ENCODE measurements at places on chromosomes 6 and 20. TPM values are rescaled to one million over a fixed set of nuclear protein-coding genes. Genes with fewer than 3 reads are reported as not detected.

Gene PTCHD4
- total RNA-seq: 3.3 TPM

DNA sequence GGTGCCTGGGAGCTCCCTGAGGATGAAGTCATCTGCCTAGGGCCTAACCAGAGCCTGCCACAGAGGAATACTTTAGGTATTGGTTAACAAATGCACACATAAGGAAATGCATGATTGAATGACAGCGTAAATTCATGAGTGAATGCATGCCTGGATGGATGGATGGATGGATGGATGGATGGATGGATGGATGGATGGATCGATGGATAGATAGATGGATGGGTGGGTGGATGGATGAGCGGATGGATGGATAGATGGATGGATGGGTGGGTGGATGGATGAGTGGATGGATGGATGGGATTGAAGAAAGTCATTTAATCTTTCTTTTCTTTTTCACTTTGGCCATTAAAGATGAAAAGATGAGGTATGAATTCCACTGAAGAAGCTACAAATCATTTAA, 111.9 kb upstream of the SIRPG start:
- H3K27me3 ChIP-seq: no peaks in the 10 kb centered on the region
- H3K36me3 ChIP-seq: no peaks in the 10 kb centered on the region
- no peak overlapping the region for H3K4me3 ChIP-seq
- no peak for DNase-seq

DNA sequence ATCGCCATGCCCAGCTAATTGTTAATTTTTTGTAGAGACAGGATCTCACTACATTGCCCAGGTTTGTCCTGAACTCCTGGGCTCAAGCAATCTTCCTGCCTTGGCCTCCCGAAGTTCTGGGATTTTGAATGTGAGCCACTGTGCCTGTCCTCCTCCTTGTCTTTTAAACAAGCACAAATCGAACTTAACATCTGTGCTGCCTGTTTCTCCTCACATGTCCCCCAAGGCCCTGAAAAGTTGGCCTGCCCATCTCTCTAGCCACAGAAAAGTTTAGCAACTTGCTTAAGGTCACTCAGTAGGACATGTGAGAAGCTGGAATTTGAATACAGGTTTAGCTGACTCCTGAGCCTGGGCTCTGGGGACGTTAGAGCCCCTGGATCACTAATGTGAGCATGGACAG, 115.7 kb upstream of the KCNG1 start:
- H3K36me3 ChIP-seq: no peaks in the 10 kb centered on the region
- H3K4me3 ChIP-seq: no peak overlapping the region
- H3K27ac ChIP-seq: no peak overlapping the region
- no peaks in the 10 kb centered on the region for H3K27me3 ChIP-seq

GRCh38 chr6:149820506-149820905, 43.7 kb downstream of the LRP11 start:
- H3K4me1 ChIP-seq: no peaks in the 10 kb centered on the region
- DNase-seq: no peak
- H3K27ac ChIP-seq: no peak overlapping the region
- H3K27me3 ChIP-seq: no peaks in the 10 kb centered on the region
- no peaks in the 10 kb centered on the region for H3K36me3 ChIP-seq

DNA sequence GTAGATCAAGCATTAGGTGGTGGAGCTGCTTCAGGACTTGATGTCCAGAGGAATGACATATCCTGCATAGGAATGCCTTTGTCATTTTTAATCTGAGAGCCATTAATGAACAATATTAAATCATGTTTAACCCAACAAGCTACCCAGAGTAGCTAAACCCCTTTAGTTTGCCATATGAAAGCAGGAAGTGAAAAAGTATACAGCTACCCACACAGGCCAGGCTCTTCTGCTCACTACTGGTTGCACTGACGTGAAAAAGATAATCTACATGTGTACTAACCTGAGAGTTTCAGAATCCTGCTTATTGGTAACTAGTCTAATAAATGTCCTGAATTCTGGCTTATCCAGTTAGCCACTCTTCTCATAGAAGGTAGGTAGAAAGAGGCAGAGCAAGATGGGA, 19.9 kb downstream of the GLYATL3 start:
- no peaks in the 10 kb centered on the region for H3K4me1 ChIP-seq
- H3K4me3 ChIP-seq: no peak overlapping the region
- no peaks in the 10 kb centered on the region for H3K27me3 ChIP-seq
- no peak overlapping the region for H3K27ac ChIP-seq

Gene SSTR4
- not detected for total RNA-seq

Gene PHACTR3
- total RNA-seq: 0.59 TPM

GRCh38 chr6:95676011-95676628, 98.8 kb downstream of the MANEA start:
- no peaks in the 10 kb centered on the region for H3K27me3 ChIP-seq
- H3K4me3 ChIP-seq: no peak overlapping the region
- no peak for DNase-seq
- no peaks in the 10 kb centered on the region for H3K36me3 ChIP-seq
- H3K4me1 ChIP-seq: no peaks in the 10 kb centered on the region

Gene LHFPL5
- not detected for total RNA-seq

DNA sequence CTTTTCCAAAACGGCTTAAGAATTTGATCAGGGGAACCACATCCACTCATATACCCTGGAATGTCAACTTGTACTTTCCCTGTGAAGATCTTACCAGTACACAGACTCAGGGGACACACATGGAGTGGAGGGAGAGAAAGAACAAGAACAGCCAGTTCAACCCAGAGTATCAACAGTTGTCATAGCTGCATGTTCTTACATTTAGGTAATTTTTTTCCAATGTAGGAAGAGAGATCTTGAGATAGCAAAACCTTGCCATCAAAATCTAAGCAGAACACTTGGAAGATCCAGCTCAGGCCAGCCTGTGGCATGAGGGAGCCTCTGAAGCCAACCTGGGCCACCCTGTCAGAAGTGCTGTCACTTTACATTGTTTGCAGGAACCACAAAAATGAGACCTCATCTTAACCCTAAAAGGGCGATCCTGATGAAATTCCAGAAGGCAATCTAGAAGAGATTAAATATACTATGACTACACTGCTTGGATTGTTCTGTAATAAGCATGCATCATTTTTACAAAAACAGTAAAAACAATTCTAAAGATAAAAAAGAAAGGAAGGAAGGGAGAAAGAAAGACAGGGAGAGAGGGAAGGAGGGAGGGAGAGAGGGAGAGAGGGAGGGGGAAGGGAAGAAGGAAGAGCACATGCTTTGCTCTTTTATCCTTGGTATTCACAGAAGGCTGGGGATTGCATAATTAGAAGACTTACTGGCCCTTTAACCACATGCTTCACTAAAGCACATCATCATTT, 124.7 kb upstream of the TCF21 start:
- H3K4me1 ChIP-seq: peaks cover 10% of the 10 kb centered on the region
- H3K27ac ChIP-seq: peak overlapping the region; percentile 92
- DNase-seq: no peak
- no peaks in the 10 kb centered on the region for H3K27me3 ChIP-seq

DNA sequence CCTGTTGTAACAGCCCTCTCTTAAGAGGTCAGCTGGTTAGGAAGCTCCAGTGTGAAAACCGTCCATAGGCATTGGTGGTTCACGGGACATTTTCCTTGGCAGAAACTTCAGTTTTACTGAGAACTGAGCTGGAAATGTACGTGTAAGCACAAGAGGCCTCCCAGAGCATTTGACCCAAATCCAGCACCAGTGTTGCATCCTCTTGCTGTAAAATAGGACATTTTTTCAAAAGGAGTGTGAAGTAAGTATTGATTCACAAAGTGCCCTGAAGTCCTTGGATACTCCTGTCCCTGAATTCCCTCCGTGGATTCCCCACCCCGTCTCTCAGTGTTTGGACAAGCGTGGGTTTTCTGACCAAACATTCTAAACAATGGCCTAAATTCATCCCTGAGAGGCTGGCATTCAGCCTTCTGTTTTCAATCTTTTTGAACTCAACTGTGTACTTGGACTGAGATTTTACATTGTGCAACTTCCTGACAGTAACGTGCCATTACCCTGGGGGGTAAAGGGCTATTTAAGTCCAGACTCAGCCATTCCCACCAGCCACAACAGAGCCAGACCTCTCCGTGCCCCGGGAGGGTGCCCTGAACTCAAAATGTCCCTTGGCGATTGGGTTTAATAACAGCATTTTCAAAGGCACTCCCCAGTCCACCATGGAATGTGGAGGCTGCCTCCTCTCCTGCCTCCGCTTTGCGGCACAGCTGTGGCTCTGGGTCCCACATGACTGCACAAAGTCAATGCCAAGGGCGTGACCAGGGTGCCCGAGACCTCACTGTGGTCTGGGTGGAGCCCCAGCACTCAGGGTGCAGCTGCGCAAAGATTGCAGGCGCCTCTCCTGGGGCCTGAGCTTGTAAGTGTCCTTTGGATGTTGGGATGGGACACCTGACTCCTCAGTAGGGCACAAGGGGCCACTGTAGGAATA, 92.7 kb upstream of the AFDN start:
- no peak overlapping the region for H3K4me3 ChIP-seq
- H3K36me3 ChIP-seq: no peaks in the 10 kb centered on the region
- H3K27me3 ChIP-seq: no peaks in the 10 kb centered on the region
- peak overlapping the region; percentile 63 for H3K27ac ChIP-seq
- no peak for DNase-seq

Gene EHMT2
- 13.8 TPM for total RNA-seq

DNA sequence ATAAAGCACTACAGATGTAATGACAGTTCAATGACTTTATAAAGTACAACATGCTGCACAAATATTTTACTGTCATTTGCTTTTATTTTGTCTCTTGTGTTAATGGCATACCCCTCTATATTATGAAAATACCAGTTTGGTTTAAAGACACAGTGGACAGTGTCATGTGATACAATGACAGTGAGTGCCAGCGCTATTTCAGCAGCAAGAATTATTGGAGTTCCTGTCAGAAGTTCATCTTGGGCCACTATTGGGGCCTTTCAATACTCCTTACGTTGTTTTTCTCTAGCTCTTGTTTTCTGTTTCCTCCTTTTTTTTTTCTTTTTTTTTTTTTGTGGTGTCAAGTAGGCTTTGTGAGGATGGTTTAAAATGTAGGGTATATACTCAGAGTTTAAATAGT, 232.5 kb downstream of the FARS2 start:
- H3K4me1 ChIP-seq: no peaks in the 10 kb centered on the region
- no peak overlapping the region for H3K4me3 ChIP-seq
- no peak overlapping the region for H3K27ac ChIP-seq
- DNase-seq: no peak

GRCh38 chr6:153172815-153173214, 41.7 kb upstream of the RGS17 start:
- no peak for DNase-seq
- H3K27me3 ChIP-seq: no peaks in the 10 kb centered on the region
- no peaks in the 10 kb centered on the region for H3K36me3 ChIP-seq

GRCh38 chr6:3286641-3287171, 28.0 kb downstream of the PSMG4 start:
- H3K4me1 ChIP-seq: peaks cover under 1% of the 10 kb centered on the region
- peak; percentile 11 for DNase-seq
- no peaks in the 10 kb centered on the region for H3K27me3 ChIP-seq
- H3K27ac ChIP-seq: no peak overlapping the region
- no peaks in the 10 kb centered on the region for H3K36me3 ChIP-seq

DNA sequence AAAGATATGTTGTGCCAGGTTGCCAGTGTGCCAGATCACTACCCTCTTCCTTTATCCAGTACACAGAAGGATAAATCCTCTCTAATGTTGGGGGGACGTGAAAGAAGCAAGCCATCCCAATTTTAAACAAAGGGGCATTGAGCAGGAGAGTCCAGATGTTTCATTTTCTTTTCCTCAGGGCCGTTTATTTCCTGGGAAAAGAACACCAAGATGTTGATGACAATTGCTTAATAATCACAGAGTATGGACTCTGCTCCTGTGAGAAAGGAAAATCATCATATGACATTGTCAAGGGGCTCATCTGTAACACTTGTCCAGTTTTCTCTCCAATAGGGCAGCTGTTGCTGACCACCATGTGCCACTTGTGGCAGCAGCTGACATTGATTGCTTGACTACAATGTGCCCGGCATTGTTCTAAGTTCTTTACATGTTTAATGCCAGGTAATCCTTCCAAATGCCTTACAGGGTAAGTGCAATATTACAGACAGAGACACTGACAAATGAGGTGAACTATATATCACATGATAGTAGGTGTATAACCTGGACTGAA, 161.4 kb downstream of the CD109 start:
- no peaks in the 10 kb centered on the region for H3K4me1 ChIP-seq
- no peaks in the 10 kb centered on the region for H3K36me3 ChIP-seq
- no peaks in the 10 kb centered on the region for H3K27me3 ChIP-seq
- no peak overlapping the region for H3K27ac ChIP-seq
- no peak for DNase-seq

DNA sequence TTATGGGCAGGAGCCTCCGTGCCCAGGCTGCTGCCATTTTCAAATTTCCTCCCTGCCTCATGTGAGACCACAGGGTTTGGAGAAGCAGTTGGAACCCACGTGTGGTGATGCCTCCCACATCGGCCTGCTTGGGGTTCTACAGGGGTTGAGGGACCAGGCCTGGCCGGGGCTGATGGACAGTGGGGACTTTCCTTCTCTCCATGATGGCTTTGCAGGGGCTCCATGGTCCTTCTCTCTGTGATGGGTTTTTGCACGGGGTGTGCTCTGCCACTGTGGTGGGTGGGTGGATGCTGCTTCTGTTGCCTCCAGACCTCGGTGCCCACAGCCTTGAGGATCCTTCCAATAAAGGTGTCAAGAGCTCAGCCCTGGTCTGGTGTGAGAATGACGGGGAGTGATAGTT, 54.4 kb downstream of the ADNP start:
- H3K36me3 ChIP-seq: no peaks in the 10 kb centered on the region
- no peaks in the 10 kb centered on the region for H3K4me1 ChIP-seq

DNA sequence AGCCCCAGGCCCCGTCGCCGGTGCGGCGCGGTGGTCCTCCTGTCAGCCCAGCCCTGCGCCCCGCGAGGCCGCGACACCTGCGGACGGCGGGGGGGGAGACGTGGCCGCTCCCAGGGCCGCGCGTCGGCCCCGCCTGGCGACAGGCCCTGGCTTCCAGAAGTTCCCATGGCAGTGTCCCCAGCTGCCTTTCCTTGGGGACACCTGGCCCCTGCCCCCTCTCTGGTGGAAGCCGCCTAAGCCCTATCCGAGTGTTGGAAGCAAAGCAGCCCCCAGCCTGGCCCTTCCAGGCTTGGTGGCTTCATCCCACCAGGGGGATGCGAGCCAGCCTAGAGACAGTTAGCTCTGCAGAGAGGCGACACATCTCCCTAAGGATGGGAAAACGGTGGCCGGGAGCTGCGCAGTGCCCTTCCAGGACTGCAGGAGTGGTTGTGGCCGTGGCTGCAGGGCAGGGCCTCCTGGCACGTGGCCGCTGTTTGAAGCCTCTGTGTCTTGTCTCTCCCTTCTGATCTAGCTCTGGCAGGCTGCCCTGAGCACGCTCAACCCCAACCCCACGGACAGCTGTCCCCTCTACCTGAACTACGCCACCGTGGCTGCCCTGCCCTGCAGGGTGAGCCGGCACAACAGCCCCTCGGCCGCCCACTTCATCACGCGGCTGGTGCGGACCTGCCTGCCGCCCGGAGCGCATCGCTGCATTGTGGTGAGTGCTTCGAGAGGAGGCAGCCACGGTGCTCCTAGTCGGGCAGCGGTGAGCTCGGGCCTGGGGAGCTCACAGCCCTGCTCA, 816 bp downstream of the NPEPL1 start:
- H3K27ac ChIP-seq: peak overlapping the region; percentile 66
- H3K36me3 ChIP-seq: no peaks in the 10 kb centered on the region
- DNase-seq: no peak

GRCh38 chr6:144443157-144443556, 158.0 kb downstream of the UTRN start:
- H3K4me3 ChIP-seq: no peak overlapping the region
- no peaks in the 10 kb centered on the region for H3K27me3 ChIP-seq
- no peaks in the 10 kb centered on the region for H3K4me1 ChIP-seq
- H3K27ac ChIP-seq: no peak overlapping the region
- no peaks in the 10 kb centered on the region for H3K36me3 ChIP-seq

Gene C20orf144
- total RNA-seq: not detected

Gene SLC35F1
- total RNA-seq: 12.1 TPM

Gene CENPW
- total RNA-seq: 12.2 TPM
